Hematopoietic multipotent progenitor cell treated with erythropoietin and hydrocortisone succinate and interleukin-3 and kit ligand, for 17 days (in vitro differentiated cells): ENCODE measurements at places on chromosomes 5 and 9.

GRCh38 chr5:169106911-169107706, 193.8 kb downstream of the SLIT3 start:
- no peak for DNase-seq

GRCh38 chr9:4242239-4242638, 57.6 kb downstream of the GLIS3 start:
- DNase-seq: no peak

DNA sequence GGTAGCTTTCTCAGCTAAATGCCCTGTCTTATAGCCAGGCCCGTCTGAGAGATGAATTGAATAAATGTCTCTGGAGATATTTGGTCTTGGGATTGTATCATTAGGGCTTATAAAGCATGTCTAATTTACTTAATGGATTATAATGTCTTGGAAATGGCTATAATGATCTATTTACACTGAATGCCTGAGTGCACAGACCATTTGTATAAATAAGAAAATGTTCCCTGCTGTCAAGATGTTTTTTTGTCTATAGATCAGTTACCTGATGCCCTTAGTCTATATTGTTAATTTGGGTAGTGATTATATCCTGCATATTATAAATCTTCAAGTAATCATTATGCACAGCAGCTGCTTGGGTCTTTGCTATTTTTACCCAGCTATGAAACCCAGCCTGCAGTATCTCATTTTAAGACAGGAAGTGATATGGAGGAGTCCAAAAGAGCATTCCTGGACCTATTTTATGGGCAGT, 112.9 kb upstream of the ACTBL2 start:
- no peak for DNase-seq

- no peak for DNase-seq
Measured at GRCh38 chr9:82761956-82762355, 301.0 kb downstream of the RASEF start.

DNA sequence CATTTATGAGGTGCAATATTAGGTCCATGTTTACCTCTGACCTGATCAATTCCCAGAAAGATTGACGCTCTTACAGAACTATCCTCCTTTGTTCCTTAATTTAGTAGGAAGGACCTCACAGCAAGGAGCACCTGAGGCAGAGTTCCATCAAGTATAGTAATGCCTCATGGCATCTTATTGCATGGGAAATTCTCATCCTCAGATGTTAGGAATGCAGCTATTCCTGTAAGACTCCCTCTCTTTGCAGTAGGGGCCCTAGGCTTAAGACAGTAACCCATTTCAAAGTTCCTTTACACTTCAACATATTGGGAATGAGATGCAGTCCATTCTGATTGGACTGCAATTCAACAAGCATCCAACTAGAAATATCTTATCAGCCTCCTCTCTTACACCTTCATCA, 69.8 kb downstream of the SLCO4C1 start:
- no peak for DNase-seq

DNA sequence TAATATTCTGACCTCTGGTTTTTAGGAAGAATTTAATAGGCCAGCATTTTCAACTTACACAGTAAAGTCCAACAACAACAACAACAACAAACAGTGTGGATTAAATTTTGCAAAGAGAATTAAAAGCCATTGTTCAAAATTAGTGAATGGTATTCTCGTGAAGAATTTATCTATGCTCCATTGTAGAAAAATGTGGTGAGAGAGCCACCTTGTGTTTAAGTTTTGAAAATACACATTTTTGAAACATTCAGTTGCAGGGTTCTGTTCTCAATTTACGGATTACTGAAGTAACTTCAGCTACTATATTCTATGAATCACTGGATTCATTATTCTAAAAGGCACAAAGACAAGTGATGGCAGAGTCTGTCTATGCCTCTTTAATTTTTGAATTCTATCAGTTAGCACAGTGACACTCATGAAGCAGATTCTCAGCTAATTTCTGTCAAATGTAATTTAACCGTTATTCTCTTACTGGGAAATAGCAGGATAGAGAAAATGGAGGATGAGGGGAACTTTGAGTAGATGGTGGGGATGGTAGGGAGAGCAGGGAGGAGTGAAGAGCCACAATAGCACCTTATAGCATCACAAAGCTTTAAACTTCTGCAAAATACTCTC, 11.0 kb downstream of the CCDC152 start:
- DNase-seq: peak; percentile 7

GRCh38 chr5:130000460-130000859, 96.2 kb downstream of the CHSY3 start:
- DNase-seq: no peak

DNA sequence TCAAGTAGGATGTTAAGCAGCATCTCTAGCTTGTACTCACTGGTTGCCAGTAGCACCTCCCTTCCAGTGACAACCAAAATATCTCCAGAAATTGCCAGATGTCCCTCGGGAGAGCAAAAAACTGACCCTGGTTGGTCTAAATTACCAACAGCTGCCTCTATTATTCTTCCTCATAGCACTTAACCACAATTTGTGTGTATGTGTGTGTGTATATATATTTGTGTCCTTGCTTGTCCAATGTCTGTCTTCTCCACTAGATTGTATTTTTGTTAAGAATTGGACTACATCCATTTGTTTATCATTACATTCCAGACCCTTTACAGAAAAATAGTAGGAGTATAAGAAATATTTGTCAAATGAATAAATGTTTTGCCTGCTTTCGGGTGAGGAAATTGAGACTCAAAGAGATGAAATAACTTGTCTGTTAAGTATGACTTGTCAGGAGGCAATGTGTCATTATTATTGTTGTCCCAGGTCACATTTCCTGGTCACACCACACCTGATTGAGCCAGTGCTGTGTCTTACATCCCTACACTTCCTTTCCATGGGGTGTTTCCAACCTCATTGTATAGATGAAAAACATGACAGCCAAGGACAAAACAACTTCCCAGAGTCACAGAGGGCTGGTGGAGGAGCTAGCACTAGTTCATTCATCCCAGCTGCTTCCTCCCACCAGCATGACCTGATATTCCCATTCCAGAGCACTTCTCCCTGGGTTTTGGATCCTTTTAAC, 11.4 kb upstream of the GRPEL2 start:
- no peak for DNase-seq

- no peak for DNase-seq
Measured at GRCh38 chr5:171480239-171480638, 60.8 kb downstream of the FGF18 start.

DNA sequence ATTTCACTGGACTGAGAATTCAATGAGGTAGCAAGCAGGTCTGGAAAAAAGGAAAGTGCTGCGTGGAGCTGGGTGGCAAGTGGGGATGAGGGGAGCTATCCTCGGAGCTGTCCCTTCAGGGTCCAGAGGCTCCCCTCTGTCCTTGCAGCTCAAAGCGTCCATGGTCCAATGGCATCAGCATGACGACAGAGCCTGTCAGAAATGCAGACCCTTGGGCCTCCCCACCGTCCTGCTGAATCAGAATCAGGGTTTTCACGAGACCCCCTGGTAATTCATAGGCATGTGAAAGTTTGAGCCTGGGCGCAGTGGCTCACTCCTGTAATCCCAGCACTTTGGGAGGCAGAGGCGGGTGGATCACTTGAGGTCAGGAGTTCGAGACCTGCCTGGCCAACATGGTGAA, 5.5 kb downstream of the HIGD2A start:
- no peak for DNase-seq

DNA sequence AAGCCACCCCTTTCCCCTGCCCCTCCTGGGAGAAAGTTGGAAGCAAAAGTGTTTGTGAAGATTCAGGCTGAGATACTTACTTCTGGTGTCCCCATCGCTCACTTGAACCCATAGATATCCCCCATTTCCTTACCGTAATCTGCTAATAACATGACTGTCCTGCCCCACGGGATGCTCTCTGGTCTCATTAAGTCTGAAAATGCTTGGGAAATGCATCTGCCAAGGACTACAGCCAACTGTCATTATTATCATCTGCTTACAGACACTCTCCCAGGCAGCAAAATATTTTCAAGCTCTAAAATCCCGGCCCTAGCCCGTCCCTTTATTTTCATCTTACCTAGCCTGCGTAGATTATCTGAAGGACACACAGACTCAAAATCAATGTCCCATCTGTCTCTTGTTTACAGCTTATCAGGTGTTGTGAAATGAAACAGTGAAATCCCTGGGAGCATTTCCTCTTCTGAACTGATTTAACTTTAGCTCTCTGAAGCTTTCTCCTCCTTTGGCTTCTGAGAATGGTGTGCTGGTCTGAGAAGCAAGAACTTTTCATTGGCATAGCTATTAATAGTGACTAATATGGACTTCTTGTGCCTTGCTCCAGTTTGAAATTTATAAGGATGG, 126.9 kb upstream of the OSMR start:
- DNase-seq: no peak

- DNase-seq: no peak
Measured at GRCh38 chr5:132826424-132827082, 3.9 kb downstream of the SHROOM1 start.

- DNase-seq: no peak
Measured at GRCh38 chr5:178150977-178151734, 2.5 kb downstream of the NHP2 start.

DNA sequence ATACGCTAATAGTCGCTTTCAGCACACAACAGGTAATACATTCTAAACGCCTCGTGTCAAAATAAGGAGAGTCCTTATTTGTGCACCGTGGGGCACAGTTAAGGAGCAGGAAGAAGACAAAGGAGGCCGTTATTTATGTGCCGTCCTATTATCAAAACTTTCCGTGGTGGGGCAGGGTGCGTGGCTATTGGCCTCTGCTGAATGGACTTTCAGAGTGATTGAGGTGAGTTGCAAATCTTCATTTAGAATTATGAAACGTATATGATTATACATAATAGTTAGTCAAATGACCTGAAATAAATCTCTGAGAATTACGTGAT, 833 bp downstream of the C5orf24 start:
- peak; percentile 37 for DNase-seq

DNA sequence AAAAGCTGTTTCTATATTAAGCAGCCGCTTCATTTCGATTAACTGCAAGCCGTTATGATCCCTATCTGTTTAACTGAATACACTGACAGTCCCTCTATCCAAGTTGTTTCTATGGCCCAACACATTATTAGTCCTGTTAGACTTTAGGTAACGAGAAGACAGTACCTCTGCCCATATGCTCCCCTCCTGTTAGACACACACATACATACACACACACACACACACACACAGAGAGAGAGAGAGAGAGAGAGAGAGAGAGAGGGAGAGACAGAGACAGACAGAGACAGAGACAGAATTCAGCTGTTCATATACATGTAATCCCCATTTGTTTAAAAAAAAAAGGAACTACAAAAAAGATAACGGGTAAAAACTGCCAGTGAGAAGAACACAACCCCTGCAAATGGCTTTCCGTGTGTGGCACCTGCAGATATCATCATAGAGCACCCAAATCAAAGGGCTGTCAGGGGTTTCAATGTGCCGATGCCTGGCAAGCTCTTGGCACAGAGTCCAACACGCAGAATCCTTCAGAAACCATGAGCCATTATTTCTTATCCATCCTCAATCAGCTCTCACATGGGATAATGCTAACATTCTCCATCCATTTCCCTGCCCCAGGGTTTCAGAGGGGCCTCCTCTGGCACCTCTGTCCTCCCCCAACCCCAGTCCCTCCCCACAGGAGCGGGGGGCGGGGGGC, 144.0 kb downstream of the MYO10 start:
- no peak for DNase-seq
